RCC 7860 (cell line): ENCODE measurements at places on chromosomes 6 and 20.

- DNase-seq = peak; percentile 39
Measured at GRCh38 chr6:98927534-98927933, 20.2 kb downstream of the FBXL4 start.

DNA sequence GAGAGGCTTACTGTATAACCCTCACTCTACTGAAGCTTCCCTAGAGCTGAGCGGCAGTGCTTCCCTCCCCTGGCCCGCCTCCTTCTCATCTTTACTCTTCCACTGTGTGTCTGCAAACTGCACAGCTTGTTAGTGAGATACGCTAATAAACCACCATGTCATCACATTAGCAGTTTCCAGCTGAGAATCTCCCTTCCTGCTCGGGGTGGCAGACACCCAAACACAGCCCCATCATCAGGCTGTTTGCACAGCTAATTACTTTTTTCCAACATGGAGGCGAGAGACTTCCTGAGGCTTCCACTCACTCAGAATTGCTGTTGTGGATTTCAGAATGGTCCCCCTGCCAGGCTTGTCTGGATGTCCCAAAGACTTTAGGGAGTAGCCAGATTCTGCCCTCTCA, 444.9 kb upstream of the SULF2 start:
- DNase-seq = no peak

DNA sequence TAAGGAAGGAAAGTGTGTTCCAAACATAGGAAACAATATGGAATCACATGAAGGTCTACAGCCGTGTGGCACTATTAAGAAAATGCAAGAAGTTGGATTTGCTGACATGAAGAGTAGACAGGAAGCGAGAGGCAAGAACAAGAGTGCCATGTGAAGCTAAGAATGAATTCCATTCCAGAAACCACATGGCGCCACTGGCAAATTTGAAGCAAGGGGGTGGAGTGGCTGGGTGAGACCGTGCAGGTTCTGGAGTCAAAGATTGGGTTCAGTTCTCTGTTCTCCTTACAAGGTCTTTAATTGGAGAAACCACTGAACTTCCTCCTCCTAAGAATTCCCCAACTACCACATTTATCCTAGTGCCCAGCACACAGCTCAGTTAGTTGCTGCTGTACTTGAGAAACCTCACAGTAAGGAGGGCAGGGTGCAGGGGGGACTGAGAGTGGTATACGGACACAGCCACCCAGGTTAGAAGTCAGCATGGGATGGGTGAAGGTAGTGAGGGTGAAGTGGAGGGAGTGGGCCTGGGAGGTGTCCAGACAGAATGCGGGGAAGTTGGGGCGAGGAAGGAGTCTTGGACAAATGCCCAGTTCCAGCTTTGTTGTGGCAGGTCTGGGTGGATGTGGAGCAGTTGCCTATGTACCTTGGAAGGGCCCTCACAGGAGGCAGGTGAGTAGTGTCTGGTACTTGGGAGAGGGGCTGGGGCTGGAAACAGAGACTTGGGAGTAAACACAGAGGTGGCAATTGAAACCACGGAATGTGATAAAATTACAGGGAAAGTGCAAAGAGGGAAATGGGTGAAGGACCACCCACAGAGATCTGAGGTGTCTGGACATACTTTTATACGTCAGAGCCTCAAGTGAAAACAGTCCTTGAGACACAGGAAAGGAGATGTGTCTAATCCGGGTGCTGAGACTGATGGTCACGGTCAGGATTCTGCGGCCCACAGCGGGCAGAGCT, 14.3 kb downstream of the LYRM4 start:
- DNase-seq = no peak

GRCh38 chr20:61964675-61965605, 100.7 kb downstream of the TAF4 start:
- DNase-seq = peak; percentile 3

GRCh38 chr6:169853196-169854082, 102.0 kb downstream of the ERMARD start:
- DNase-seq = no peak

- no peak for DNase-seq
Measured at GRCh38 chr20:45470937-45471336, 1.4 kb downstream of the WFDC2 start.

DNA sequence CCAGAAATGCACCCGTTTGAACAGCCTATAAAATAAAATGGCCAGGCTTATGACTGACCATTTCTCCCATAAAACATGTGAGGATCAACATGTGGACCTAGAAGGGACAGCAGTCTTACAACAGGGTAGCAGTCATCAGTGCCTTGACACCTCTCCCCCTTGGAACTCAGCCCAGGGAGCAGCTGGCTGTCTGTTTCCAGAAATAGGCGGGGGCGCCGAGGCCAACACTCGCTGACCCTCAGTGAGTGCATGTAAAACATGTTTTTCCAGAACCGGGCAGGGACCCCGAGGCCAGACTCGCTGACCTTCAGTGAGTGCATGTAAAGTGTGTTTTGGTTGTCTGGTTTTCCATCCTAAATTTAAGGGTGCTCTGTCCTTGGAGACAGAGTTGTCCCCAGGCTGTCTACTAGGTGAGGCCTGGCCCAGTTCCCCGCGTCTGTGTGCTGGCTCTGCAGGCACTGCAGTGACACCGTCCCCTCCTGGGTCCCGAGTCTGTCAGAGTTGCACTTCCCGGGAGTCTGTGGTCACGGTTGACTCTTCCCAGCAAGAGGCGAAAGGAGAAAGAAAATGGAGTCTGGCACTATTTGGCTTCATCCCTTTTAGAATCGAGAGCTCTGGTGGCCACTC, 19.8 kb upstream of the ADRM1 start:
- DNase-seq = no peak
